Right renal cortex interstitium (tissue), 3 donors: ENCODE measurements at places on chromosomes 2 and 18.

GRCh38 chr18:52401236-52401635 is 61.2 kb downstream of the DCC start:
- DNase-seq, result no peak

DNA sequence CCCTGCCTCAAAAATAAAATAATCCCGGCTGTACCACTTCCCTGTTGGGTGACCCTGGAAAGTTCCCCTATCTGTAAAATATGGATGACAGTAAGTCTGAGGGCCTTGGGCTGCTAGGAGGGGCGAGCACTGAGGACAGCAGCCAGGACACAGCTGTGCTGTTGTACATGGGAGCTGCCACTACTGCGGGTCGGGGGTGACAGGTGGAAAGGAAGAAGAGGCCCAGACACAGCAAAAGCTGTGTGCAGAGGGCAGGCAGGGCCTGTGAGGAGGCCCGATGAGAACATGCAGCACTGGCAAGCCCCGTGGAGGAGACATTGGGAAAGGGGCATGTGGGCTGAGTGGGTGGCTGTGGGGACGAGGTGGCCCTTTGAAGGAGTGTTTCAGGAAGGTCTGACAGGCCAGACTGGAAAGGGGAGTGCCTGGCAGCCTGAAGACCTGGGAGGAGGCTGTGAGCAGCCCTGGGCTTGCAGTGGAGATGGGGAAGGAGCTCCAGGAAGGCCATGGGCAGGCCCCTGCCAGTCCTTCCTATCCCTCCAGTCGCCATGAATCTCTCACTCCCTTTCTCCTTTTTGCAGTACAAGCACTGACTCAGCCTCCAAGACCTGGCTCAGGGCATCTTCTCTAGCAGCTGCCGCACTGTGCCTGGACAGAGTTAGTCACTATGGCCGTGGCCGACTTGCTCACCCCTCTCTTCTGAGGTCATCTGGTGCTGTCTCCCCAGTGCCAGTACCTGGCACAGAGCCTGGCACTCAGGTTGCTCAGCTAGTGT is 28.9 kb upstream of the SEMA4C start:
- no peak for DNase-seq

- DNase-seq, result no peak
These were observed 83.8 kb downstream of the ATL2 start for GRCh38 chr2:38293152-38293865.

DNA sequence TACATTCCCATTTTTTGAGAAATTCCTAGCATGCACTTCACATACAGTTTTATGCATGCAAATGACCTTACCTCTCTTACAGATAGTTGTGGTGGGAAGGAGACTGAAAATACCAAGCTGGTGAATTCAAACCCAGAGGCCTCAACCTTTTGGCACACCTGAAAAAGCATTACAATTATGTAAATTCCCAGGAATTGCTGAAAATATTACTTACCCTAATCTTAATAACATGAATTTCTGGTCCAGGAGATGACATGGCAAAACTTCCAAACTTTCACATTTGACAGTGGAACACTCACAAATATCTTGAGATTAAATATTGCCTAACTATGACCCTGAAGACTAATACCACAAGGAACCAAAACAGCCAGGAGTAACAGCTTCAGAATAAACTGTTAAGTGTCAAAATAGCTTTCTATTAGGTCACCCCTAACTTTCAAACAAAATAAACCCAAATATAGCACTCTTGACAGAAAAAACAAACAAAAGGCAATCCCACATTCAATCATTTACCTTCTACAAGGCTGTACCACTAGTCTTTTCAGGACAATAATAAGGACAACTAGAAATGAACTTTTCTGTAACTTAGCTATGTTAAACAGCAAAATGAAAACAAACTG is 10.9 kb upstream of the PEX13 start:
- DNase-seq, result no peak

DNA sequence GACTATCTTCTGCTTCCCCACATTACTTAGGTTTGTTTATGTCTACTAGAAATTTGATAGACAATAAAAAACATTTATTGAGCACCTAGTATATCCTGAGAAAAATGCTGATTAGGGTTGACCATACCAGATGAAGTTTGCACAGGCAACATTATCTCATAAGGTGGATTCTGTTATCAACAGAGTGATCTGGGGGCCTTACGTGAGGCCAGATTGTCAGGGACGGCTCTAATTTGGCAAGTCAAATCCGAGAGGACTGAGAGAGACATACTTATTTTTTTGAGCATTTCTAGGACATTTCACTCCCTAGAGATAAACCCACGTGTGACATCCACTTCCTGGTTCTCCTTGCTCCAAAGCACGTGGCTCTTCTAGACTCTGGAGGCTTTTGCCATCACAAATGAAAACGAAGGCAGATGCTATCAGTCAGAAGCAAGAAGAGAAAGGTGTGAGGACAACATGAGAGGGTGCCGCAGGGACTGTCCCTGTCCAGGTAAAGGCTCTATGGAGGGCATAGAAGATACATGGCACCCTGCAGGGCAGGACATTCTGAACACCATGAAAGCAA is 168.0 kb upstream of the REV1 start:
- DNase-seq, result no peak

DNA sequence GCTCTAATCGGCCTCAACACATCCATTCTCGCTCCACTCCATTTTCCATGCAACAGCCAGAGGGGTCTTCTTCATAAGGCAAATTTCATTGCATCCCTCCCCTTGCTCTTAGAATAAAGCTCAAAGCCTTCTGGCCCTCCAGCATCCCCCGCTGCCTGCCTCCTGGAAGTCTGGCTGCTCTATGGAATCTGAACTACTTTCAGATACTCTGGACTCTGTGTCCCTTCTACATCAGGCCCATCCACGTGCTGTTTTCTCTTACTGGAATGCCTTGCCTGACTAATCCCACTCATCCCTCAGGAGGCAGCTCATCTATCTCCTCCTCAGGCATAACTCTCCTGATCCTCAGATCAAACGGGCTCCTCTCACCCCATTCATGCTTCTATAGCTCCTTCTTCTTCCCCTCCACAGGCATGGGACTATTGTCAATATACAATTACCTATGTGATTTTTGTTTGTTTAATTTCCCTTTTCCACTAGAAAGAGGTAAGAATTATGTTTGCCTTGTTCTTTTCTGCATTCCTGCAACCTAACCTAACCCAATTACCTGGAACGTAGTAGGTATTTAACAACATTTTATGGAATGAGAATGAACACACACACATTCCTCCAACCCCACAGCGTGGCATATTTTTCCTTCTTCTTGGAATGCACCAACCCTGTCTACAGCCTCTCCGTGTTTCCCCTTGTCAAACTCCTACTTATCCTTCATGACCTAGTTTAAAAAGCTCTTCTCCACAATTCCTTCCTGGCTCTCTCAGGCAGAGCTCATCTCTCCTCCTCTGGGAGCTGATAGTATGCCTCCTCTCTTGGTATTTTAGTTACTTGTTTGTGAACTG is 49.5 kb downstream of the LBH start:
- no peak for DNase-seq

DNA sequence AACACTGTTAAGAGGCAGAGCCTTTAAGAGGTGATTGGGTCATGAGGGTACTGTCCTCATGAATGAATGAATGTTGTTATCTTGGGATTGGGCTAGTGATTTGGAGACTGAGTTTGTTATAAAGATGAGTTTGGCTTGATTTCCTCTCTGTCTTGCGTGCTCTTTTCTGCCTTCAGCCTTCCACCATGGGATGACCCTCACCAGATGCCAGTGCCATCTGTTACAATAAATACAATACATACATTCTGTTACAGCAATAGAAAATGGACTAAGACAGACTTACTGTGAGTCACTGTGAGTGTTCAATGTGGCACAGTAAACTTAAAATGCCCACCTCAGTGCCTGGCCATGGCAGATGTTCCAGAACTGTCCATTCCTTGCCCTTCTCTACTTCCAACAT is 95.0 kb upstream of the ZFP36L2 start:
- no peak for DNase-seq

DNA sequence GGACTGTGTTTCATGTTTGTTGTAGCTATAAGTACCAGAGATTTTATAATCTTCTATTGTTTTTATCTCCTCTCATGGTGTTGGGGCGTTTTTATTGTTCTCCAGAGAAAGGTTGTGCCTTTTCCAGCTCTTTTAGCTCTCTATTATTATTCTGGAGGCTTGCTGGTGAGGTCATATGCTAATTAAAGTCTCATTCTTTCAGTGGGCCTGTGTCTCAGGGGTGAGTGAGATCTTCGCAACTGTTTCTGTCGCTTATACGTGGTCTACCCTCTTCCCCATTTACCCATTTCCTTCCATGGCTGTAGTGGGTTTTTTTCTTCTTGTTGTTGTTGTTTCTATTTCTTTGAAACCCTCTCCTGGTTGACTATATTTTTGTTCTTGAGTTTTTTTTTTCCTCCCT is 584.9 kb downstream of the TMEM182 start:
- DNase-seq, result no peak

DNA sequence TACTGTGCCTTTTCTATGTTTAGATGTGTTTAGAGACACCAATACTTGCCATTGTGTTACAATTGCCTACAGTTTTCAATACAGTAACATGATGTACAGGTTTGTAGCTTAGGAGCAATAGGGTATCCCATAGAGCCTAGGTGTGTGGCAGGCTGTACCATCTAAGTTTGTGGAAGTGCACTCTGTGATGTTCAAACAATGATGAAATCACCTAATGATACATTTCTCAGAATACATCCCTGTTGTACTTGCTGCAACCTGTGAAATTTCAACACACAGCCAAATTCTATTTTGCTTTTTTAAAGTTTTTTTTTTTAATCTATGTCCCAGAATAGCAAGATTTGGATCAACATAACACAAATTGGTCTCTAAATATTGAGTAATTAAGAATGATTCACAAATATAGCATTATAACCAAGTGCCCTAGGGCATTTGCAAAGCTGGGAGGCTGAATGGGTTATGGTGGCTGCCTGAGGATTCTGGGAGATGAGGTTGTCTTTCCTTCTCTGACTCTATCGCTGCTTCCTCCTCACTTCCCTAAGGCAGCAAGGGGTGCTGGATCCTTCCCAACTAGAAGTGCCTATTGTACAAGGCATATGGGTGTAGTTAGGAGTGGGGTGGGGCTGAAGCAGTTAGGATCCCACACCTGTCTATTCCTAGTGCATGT is 78.3 kb downstream of the SKA1 start:
- no peak for DNase-seq

GRCh38 chr2:171745806-171746205 is 58.5 kb downstream of the DYNC1I2 start:
- no peak for DNase-seq

DNA sequence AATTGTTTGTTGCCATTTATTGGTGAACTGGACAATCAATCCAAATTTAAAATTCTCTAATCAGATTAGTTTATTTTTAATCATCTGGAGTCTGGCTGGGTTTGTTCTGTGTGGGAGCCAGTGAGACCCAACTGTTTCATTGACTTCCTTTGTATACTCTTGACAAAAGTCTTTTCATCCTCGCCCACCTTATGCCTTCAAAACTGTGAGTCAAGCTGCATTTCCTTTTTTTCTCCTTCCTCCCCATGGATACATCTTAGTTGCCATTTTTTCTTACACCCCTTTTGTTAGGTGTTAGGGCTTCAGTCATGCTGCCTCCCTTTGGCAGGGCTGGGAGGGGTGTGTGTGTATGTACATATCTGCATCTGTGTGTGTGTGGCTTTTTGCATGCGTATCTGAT is 117.6 kb downstream of the PRKCE start:
- no peak for DNase-seq

- no peak for DNase-seq
These were observed 134.7 kb downstream of the ASXL3 start for GRCh38 chr18:33712719-33713118.
